ENCODE measurements at places on chromosomes 16 and 17. TPM values are rescaled to one million over a fixed set of nuclear protein-coding genes. Genes with fewer than 3 reads are reported as not detected.
A peak's percentile ranks its signal among the peaks of the same experiment; 100 is the strongest.

- DNase-seq: no peak
- no peak overlapping the region for H3K27ac ChIP-seq
- H3K36me3 ChIP-seq: no peaks in the 10 kb centered on the region
- H3K4me1 ChIP-seq: peaks cover 14% of the 10 kb centered on the region
Measured at GRCh38 chr17:41549596-41550039, 21.5 kb upstream of the KRT19 start.

DNA sequence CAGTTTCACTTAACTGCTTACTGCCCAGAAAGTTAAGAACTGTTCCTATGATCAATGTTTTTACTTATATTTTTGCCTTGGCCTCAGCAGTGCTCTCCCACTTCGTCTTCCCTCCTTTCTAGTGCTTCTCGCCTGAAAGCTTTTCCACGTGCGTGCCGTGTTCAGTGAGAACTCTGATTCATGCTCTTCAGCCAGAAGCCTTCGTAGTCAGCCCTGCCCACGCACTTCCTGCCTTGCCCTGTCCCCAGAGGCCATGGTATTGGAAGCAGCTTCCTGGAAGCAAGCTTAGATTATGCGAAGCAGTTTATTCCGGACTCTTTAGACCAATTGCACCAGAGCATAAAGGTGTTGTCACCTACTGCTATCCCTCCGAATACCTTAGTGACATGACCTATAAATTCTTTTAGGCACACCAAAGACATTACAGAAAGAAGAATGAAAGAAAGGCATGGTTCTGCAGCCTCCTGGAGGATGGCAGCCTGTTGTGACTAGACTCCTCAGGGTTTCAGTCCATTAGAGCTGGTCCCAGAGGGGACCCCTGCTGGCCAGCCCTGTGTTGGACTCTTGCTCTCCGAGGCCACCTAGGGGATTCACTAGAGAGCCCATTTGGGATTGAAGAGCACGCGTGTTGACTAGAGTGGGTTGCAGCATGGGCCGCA is 105.2 kb downstream of the RPTOR start:
- peaks cover 66% of the 10 kb centered on the region for H3K36me3 ChIP-seq
- peaks cover 78% of the 10 kb centered on the region for H3K4me1 ChIP-seq
- H3K27me3 ChIP-seq: no peaks in the 10 kb centered on the region
- DNase-seq: peak; percentile 88
- H3K4me3 ChIP-seq: peak overlapping the region; percentile 27

PRSS8 gene
- total RNA-seq: not detected

GRCh38 chr17:80408872-80409271 is 6.1 kb upstream of the ENDOV start:
- H3K36me3 ChIP-seq: no peaks in the 10 kb centered on the region
- H3K4me1 ChIP-seq: peaks cover 5% of the 10 kb centered on the region
- H3K27me3 ChIP-seq: no peaks in the 10 kb centered on the region
- H3K4me3 ChIP-seq: no peak overlapping the region

- peak overlapping the region; percentile 93 for H3K27ac ChIP-seq
- peaks cover 27% of the 10 kb centered on the region for H3K4me1 ChIP-seq
- no peaks in the 10 kb centered on the region for H3K27me3 ChIP-seq
- H3K4me3 ChIP-seq: peak overlapping the region; percentile 93
Measured at GRCh38 chr16:528111-529011, 849 bp downstream of the CAPN15 start.

- H3K27ac ChIP-seq: no peak overlapping the region
- no peaks in the 10 kb centered on the region for H3K27me3 ChIP-seq
- DNase-seq: no peak
- H3K4me1 ChIP-seq: peaks cover 9% of the 10 kb centered on the region
- no peak overlapping the region for H3K4me3 ChIP-seq
Measured at GRCh38 chr16:71933017-71933416, 37.7 kb downstream of the IST1 start.

DNA sequence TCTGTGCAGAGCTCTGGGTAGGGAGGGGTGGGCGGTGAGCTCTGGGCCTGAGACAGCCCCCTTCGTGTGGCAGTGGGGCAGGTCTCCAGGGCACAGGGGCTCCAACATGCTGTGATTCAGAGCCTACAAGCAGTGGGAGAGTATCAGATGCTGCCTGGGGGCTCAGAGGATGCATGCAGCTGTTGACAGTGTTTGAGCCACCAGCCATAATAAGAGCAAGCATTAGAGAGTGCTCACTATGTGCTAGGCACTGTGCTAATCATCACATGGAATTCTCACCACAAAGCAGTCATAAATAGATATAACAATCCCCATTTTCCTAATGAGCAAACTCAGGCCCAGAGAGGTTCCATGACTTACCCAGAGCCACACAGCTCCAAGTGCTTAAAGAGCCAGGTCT is 8.1 kb downstream of the PDK2 start:
- H3K36me3 ChIP-seq: no peaks in the 10 kb centered on the region
- no peaks in the 10 kb centered on the region for H3K27me3 ChIP-seq
- no peak overlapping the region for H3K4me3 ChIP-seq

INTS2 gene
- total RNA-seq: 24.3 TPM

GRCh38 chr17:43042025-43042628 is 17.1 kb downstream of the RND2 start:
- H3K27ac ChIP-seq: no peak overlapping the region
- no peak overlapping the region for H3K4me3 ChIP-seq
- no peaks in the 10 kb centered on the region for H3K27me3 ChIP-seq
- no peaks in the 10 kb centered on the region for H3K4me1 ChIP-seq
- no peak for DNase-seq

DNA sequence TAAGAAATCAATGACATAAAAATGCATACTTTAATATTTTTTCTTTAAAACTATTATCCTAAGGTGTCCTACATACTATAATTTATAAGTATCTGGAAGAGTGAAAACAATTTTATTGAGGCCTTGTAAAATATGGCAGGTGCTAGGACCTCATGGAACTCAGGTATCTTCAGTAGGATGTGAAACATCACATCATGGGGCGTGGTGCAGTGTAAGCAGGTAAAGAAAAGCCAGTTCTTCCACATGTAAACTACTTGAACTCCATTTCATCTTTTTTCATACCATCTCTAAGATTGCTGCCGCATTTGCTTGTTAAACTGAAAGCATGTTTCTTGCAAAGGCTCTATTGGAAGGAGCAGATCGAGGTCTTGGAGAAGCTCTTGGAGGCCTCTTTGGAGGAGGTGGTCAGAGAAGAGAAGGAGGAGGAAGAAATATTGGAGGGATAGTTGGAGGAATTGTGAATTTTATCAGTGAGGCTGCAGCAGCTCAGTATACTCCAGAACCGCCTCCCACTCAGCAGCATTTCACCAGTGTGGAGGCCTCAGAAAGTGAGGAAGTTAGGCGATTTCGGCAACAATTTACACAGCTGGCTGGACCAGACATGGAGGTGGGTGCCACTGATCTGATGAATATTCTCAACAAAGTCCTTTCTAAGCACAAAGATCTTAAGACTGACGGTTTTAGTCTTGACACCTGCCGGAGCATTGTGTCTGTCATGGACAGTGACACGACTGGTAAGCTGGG is at the start of gene CAPNS2:
Gene CAPNS2, plus strand, starts transcription at position 253 of the 744 bp plus-strand sequence. Its CDS starts 73 bp downstream, at position 326.
- H3K36me3 ChIP-seq: no peaks in the 10 kb centered on the region
- H3K4me3 ChIP-seq: no peak within 1 kb of the TSS
- H3K27me3 ChIP-seq: peaks cover 6% of the 10 kb centered on the region
- no peak for DNase-seq

C17orf107 gene
- total RNA-seq: 2.2 TPM

DNA sequence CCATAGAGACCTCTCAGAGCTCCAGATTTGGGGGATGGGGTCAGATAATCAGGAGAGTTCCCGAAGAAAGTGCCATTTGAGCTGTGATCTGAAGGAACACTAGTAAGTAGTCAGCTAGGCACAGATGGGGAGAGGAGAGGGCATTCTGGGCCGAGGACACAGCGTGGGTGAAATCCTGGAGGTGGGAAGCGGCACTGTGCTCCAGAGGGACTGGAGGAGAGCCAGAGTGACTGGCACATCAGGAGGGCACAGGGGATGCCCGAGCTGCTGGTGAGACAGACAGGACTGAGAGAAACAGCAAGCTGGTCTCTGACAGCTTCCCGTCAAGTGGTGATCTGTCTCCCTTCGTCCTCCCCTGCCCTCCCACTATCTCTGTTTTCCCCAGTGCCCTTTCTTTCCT is 40.6 kb downstream of the KNOP1 start:
- H3K27ac ChIP-seq: no peak overlapping the region
- DNase-seq: no peak
- no peak overlapping the region for H3K4me3 ChIP-seq
- no peaks in the 10 kb centered on the region for H3K4me1 ChIP-seq

- H3K4me1 ChIP-seq: no peaks in the 10 kb centered on the region
- H3K36me3 ChIP-seq: no peaks in the 10 kb centered on the region
- DNase-seq: no peak
- H3K4me3 ChIP-seq: no peak overlapping the region
- no peak overlapping the region for H3K27ac ChIP-seq
Measured at GRCh38 chr16:87095271-87095670, 221.9 kb downstream of the C16orf95 start.

GRCh38 chr17:49842371-49842770 is 5.5 kb downstream of the TAC4 start:
- no peak overlapping the region for H3K4me3 ChIP-seq
- no peak for DNase-seq
- H3K4me1 ChIP-seq: peaks cover 4% of the 10 kb centered on the region
- H3K36me3 ChIP-seq: no peaks in the 10 kb centered on the region

DNA sequence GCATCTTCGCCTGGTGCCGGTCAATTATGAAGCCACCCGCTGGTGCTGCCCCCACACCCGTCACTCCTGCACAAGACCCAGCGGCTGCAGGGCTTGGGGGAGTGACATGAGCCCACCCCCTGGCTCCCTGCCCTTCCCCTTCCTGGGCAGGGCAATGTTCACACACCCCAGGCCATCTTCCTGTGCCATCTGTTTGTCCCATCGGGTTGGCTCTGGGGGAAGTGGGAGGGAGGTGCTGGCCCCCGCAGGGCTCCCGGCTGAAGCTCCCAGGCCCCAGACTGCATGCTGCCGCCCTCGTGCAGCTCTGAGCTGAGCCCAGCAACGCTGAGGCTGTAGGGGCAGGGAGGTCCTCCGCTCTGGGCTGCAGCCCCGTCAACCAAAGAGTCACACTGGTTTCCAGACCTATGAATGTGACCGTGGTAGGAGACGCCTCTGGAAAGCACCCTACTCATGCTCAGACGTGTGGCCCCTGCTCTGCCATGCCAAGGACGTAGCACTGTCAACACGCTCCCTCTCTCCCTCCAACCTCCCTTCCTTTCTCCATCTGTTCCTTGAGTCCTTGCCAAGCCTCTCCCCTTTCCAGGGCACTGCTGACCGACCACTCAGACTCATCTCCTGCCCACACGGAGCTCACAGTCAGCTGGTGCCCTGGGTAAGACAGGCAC is 140.4 kb downstream of the ENGASE start:
- no peak overlapping the region for H3K27ac ChIP-seq
- H3K27me3 ChIP-seq: peaks cover 44% of the 10 kb centered on the region
- peaks cover 2% of the 10 kb centered on the region for H3K4me1 ChIP-seq
- H3K36me3 ChIP-seq: no peaks in the 10 kb centered on the region
- H3K4me3 ChIP-seq: no peak overlapping the region
- no peak for DNase-seq

KRT32 gene
- total RNA-seq: not detected

DNA sequence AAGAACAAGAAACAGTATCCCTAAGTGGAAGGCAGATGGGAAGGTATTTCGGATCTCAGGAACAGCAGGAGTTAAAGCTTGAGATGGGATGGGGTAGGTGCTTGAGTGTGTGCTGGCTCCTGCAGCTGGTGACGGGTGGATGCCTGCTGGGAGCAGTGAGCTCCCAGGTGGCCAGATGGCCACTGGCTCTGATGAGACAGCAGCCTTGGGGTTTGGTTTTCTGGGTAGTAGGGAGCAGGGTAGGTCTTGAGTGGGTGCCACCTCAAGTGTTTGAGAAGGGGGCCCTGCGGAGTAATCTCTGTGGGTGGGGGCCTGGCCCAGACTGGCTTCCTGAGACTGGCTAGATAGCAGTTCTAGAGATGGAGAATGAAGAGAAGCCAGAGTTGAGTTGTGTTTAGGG is 10.3 kb downstream of the EPN2 start:
- peaks cover 19% of the 10 kb centered on the region for H3K27me3 ChIP-seq
- no peaks in the 10 kb centered on the region for H3K36me3 ChIP-seq
- H3K27ac ChIP-seq: no peak overlapping the region
- no peak for DNase-seq

HNF1B gene
- 2.3 TPM for total RNA-seq

DNA sequence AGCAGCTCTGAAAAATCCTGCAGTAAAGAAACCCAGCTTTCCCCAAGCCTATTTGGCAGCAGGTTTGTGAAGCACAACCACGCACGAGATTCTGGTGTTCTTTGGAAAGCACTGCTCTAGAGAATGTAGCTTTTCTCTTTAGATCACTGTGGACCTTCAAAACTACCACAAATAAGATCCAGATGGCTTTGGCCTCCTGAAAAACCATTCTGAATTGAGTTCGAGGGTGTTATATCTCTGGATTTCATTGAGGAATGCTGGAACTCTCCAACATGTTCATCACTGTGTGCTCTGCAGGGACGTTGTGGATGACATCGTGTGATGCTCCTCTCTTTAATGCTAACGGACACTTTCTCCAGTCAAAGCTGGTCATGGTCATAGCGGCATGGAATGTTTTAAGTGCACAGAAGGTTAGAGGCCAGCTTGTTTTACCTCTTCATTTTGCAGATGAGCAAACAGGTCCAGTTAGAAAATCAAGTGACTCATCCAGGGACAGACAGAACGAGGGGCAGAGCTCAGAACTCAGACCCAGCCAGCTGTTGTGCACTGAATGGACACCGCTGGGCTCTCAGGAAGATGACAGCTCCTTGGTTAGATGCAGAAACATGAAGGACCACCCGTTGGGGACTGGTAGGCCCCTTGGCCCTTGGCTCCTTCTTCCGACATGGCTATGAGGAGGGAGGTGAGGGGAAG is 37.2 kb downstream of the CCDC42 start:
- H3K4me3 ChIP-seq: no peak overlapping the region
- no peaks in the 10 kb centered on the region for H3K4me1 ChIP-seq
- H3K27me3 ChIP-seq: peaks cover 16% of the 10 kb centered on the region
- H3K27ac ChIP-seq: no peak overlapping the region

GRCh38 chr16:24701521-24701951 is 27.9 kb upstream of the TNRC6A start:
- H3K27me3 ChIP-seq: peaks cover 15% of the 10 kb centered on the region
- H3K36me3 ChIP-seq: no peaks in the 10 kb centered on the region
- no peak overlapping the region for H3K27ac ChIP-seq

CCDC200 gene
- not detected for total RNA-seq

- H3K4me1 ChIP-seq: no peaks in the 10 kb centered on the region
- peaks cover 32% of the 10 kb centered on the region for H3K27me3 ChIP-seq
- no peaks in the 10 kb centered on the region for H3K36me3 ChIP-seq
- DNase-seq: no peak
- no peak overlapping the region for H3K27ac ChIP-seq
- no peak overlapping the region for H3K4me3 ChIP-seq
Measured at GRCh38 chr17:45660474-45660873, 123.6 kb upstream of the CRHR1 start.

GRCh38 chr17:41678411-41678906 is 10.2 kb upstream of the EIF1 start:
- H3K27me3 ChIP-seq: no peaks in the 10 kb centered on the region
- peak overlapping the region; percentile 83 for H3K4me3 ChIP-seq
- peak overlapping the region; percentile 97 for H3K27ac ChIP-seq
- H3K4me1 ChIP-seq: peaks cover 32% of the 10 kb centered on the region
- peak; percentile 30 for DNase-seq
- peaks cover 10% of the 10 kb centered on the region for H3K36me3 ChIP-seq

GRCh38 chr16:7482032-7482431 is 149.4 kb downstream of the RBFOX1 start:
- H3K36me3 ChIP-seq: no peaks in the 10 kb centered on the region
- H3K27ac ChIP-seq: no peak overlapping the region
- H3K4me3 ChIP-seq: no peak overlapping the region
- DNase-seq: no peak
- no peaks in the 10 kb centered on the region for H3K27me3 ChIP-seq

- H3K27me3 ChIP-seq: no peaks in the 10 kb centered on the region
- peaks cover 41% of the 10 kb centered on the region for H3K4me1 ChIP-seq
- peak overlapping the region; percentile 80 for H3K27ac ChIP-seq
- H3K36me3 ChIP-seq: peaks cover 3% of the 10 kb centered on the region
- peak; percentile 32 for DNase-seq
Measured at GRCh38 chr16:57999366-57999970, 1.0 kb downstream of the ZNF319 start.
